ENCODE measurements at places on chromosomes 11 and 22.
A peak's percentile ranks its signal among the peaks of the same experiment; 100 is the strongest.

DNA sequence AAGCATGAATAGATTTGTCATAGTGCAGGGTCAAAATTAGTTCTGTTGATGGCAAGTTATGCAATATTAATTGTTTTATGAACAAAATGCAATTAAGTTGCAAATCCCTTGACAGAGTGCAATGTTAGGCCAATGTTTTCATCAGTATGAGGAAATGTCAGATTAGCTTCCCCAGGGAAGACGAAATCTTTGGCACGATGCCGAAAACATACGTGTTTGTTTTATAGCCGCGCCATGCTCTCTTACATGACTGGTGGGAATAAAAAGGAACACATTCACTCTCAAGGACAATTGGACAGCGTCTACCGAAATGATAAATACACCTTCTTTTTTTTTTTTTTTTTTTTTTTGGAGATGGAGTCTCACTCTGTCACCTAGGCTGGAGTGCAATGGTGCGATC lies 27.0 kb downstream of the MFNG start:
- DNase-seq: no peak

DNA sequence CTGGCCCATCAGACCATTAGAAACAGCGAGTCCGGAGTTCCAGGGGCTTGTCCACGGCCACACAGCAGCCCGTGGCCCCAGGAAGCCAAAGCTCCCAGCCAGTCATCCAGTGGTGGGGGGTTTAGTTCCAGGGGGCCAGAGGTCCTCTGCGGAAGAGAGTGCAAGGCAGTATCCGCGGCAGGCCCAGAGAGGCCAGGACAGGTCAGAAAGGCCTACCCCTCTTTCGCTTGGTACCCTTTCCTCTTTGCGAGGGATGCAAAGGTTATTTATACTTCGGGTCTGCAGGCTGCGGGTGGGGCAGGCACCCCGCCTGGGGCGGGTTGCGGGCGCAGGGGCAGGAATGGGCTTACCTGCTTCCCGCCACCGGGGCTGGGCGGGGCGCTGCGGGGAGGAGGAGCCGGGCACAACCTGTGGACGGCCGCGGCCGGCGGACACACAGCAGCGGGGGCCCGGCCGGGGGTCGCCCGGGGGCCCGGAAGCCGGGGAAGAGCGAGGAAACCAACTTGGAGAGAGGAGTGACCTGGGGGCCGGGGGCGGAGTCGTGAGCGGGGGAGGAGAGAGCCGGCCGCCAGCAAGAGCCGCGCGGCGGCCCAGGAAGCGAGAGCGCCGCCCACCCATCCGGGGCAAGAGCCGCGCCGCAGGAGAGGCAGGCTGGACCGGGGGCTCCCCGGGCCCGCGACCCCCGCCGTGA lies at the start of gene SH3BP1:
TSS of gene SH3BP1 (plus strand) at position 600 of the 691 bp plus-strand sequence. CDS start 119 bp downstream, outside the sequence.
- peak; percentile 39 for DNase-seq

DNA sequence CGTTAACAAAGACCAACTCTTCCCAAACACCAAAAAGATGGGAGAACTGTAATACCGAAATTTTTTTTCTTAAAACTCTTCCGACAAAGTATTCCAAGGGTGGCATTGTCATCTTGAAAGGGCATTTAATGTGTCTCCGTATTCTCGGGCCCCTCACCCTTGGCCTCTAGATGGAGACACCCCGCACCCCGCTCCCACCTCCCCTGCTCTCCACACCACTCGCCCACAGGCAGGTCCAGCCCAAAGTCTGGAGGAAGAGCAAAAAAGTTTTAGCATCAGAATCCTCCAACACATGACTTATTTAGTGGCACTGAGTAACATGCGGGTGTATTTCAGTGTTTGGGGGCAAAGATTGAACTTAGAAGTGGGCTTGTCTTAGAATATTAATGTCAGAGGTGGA lies 20.7 kb downstream of the SPATA19 start:
- no peak for DNase-seq

- DNase-seq: no peak
Measured at GRCh38 chr22:23121424-23121823, 20.4 kb downstream of the RSPH14 start.

GRCh38 chr22:33044112-33044511 lies 14.1 kb downstream of the SYN3 start:
- DNase-seq: no peak

- DNase-seq: no peak
Measured at GRCh38 chr11:133227632-133228111, 304.6 kb downstream of the OPCML start.

DNA sequence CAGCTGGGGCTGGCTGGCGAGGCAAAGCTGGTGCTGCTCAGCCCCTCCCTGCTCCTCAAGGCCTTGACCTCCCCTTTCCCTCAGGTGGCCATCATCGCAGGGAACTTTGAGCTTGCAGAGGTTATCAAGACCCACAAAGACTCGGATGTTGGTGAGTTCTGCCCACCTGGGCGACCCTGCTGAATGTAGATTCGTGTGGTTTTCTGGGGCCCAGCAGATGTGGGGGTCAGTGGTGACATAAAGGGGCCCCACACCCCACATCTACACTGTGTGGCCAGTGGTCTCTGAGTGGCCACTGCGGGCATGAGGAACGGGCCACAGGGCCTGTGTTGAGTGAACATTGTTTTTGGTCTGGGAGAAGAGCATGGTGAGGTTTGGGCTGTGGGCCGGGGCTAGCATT lies 11.9 kb downstream of the SHANK3 start:
- DNase-seq: no peak

DNA sequence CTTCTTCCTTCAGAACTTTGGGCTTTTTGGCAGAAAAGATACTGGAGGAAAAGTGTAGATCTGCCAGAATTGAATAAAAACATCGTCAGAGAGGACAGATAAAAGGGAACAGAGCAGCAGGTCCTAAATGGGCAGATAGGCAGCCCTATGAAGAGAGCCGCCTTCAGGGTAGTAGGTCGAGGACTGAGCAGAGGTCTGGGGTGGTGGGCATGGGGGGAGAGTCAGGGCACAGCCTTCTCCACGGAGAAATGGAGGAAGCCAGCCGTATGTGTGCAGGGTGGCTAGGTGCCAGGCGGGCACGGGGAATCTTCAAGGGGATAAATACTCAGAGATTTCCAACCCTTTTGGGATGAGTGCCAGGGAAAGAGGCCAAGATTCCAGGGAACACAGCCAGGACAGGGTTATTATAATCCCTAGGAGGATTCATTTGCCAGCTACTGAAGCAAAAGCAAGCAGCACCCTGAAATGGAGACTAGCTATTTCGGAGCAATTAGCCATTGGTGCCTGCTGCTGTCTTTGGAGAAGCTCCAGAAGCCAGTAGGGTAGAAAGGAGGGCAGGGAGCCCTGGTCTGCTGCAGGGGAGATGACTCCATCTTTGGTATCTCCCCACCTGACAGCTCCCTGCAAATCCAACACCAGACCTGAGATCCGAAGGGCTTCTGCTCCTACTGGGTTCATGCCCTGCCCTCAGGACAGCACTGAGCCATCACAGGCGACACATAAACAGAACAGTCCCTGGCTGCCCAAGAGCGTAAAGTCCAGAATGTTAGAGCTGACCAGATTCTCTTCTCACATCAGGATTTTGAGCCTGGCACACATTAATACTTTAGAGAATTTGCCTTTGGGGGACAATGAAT lies 174.5 kb upstream of the NTM start:
- DNase-seq: no peak

DNA sequence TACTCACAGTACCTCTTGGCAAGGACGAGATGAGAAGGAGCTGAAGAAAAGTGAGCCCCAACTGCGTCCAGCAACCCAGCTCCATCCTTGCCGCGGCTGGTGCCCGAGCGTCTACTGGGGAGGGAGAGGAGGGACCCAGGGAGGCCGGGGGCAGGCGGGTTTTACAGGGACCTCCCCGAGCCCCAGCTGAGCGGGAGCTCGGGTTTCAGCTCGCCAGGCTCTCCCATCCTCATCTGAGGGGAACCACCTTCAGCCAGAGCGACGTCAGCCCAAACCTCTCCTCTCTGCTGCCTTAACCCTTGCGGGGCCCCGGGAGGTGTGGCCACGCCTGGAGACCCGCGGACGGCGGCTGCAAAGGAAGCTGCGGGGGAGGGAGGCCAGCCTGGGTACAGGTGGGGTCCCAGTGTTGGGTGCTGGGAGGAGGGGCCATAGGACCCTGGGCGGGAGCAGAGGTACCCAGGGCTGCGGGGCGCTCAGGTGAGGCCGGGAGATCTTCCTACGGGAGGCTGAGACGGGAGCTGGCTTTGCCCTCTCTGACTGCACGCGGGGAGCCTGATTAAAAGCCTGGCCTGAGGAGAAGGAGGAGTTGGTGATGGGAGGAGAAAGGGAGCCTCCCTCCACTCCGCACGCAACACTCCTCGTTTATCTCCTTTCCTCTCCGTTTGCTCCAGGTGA lies at the start of gene PAMR1:
TSS of gene PAMR1 (minus strand) at position 116 of the 675 bp plus-strand sequence. CDS start at position 85, 31 bp downstream.
- DNase-seq: no peak

GRCh38 chr11:60159868-60160267 lies 23.0 kb downstream of the MS4A6A start:
- DNase-seq: no peak

- DNase-seq: no peak
Measured at GRCh38 chr11:96002754-96003290, 78.9 kb upstream of the MTMR2 start.

- no peak for DNase-seq
Measured at GRCh38 chr11:14546672-14547071, 26.5 kb upstream of the PSMA1 start.

DNA sequence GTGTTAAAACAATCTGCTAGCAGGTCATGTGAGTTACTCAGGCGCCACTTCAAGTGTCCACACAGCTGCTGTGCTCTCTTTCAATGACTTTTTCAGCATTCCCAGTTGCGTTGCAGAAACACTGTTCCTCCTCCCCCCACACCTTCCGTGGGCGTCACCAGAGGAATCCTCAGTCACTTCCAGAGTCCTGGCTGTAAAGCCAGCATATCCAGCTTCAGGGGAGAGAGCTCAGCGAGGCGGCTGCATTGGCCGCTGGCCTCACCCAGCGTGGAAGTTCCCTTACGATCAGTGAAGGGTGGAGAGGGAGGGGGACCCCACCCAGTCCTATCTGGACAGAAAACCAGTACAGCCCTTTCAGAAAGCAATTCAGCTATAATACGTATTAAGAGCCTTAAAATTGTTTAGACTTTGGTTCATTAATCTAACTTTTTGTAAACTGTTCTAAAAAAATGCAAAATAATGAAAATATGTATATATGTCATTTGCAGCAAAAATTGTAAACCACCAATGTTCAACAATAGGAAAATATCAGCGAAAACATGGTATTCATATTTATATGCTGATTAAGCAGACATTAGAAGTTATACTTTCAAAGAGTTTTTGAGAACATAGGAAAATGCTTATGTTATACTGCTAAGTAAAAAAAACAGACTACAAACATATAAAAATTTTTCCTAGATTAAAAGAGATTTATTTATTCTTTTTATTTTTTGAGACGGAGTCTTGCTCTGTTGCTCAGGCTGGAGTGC lies 2.8 kb upstream of the ANO9 start:
- no peak for DNase-seq

- DNase-seq: no peak
Measured at GRCh38 chr11:3049430-3050243, 7.6 kb downstream of the CARS1 start.
